Naive thymus-derived CD4-positive, alpha-beta T cell (primary cell): ENCODE measurements at places on chromosomes 11 and 22. TPM values are rescaled to one million over a fixed set of nuclear protein-coding genes. Genes with fewer than 3 reads are reported as not detected.

- no peak for DNase-seq
Observed at GRCh38 chr22:41407433-41407832, 25.7 kb downstream of the TEF start.

DNA sequence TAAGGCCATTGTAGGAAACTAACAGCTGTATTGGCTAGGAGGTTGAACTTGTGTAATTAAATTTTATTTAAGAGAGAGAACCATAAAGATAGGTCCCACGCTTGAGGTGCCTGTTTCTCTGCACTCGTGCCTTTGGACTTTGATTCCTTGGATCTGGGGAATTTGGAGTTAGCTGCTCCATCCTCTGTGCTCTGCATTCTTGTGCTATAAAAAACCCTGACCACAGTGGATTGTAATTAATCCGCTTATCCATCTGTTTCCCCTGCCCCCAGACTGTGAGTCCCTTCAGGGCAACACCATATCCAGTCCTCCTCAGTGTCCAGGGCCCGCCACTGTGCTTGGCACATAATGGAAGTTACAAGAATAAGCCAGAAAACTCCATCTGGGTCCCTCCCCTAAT, 169.8 kb downstream of the SPON1 start:
- no peak for DNase-seq

DNA sequence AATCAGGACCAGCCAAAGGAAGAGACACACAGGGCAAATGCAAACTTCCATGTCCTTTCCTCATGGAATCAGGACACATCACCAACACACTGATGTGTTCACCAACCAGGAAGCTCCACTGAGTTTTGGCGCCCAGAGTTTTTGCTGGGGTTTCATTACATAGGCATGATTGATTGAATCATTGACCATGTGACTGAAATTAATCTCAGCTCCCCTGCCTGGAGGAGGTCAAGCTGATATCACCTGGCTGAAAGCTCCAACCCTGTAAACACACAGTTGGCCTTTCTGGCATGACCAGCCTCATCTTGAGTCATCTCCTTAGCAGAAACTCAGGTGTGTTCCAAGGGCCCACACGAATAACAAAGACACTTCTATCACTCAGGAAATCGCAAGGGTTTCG, 133.2 kb downstream of the TRIM29 start:
- no peak for DNase-seq

- no peak for DNase-seq
Observed at GRCh38 chr22:39820256-39820655, 73.3 kb downstream of the ENTHD1 start.

DNA sequence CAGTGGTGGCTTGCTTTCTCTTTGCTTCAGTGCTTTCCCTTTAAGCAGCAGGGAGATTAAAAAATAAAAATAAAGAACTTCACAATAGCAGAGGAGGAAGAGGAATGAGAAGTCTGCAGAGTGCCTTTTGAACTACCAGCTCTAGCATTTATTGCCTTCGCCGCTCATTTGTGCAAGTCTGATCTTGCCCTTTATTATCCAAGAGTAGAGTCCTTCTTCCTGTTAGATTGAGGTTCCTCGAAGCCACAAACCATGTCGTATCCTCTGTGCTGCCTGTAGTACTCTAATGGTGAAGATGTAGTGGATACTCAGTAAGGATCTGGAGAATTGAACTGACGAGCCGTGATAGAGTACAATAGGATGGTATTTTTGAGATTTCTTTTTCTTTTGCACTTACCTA, 101.2 kb upstream of the RAG2 start:
- DNase-seq = no peak

DNA sequence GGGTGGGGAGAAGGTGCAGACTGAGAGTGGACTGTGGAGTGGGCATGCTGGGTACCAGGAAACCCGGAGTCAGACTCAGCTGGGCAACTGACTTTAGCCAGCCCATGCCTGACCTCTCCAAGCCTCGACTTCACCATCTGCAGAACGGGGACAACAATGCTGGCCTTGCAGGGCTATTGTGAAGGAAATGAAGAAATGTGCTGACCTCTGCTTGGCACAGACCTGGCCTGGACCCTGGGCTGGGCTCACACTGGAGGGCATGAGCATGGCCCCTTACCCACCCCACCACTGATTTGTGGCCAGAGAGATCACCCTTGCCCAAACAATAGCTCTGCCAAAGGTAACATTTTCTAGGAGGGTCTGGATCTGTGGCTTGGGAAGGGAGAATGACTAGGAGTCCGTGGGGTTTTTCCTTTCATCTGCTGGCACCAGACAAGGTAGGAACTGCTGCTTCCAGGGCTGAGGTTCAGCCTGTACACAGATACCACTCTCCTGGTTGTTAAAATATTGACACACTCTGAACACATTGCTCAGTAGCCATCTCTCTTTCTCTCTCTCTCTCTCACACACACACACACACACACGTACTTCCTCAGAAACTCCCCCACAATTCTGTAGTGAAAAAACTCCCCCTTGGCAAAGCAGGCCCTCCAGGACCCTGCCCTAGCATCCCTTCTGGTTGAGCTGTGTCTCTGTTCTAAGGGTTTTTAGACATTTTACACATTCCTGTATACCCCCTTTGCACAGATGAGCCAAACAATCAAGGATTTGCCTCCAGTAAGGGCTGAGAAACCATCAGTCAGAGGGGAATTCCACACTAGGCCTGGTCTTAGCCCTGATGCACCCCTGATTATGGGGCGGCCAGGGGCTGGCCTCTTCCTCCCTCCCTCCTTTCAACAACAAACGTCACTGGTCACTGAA, 1.0 kb downstream of the MOGAT2 start:
- DNase-seq = no peak

GRCh38 chr11:69243496-69244200, 50.3 kb upstream of the MYEOV start:
- no peak for DNase-seq

DNA sequence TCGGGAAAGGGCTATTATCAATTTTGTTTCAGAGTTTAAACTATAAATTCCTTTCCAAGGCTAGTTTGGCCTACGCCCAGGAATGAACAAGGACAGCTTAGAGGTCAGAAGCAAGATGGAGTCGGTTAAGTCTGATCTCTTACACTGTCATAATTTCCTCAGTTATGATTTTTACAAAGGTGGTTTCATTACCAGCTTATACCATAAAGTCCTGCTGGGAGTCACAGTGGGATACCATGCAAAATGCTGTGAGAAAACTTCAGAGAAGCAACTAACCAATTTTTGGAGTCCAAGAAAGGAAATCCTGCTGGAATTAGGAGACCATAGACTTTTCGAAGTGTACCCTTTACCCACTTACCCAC, 17.4 kb upstream of the ZC3H12C start:
- DNase-seq = no peak

DNA sequence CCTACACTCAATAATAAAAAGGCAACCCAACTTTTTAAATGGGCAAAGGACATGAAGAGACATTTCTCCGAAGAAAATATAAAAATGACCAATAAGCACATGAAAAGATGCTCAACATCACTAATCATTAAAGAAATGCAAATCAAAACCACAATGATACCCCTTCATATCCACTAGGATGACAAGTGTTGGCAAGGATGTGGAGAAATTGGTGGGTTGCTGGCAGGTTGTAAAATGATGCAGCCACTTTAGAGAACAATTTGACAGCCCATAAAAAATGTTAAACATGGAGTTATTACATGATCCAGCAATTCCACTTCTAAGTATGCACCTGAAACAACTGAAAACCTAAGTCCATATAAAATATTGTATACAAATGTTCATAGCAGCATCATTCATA, 73.2 kb upstream of the LMO2 start:
- no peak for DNase-seq

DNA sequence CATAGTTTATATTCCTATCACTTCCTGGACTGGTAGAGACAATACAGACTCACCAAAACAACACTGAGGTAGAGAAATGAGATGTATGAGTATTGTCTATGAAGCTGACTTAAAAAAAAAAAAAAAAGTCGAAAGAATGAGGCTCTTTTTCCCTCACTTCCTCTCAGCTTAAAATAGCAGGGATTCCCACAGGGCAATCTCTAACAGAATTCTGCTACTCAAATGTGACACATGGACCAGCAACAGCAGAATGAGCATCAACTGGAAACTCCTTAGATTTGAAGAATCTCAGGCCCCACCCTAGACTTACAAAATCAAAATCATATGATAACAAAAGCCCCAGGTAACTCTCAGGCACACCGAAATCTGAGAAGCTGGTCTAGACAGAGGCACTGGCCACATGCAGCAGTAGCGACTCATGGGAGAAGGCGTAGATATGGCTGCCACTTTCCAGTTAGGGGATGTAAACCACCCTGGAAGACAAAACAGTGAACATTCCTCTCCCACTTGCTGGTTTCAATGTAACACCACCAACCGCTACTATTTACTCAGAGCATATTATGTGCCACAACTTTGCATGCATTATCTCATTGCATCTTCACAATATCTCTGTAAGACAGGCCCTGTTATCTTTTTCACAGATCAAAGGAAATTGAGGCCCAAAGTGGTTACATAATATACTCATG, 128.0 kb downstream of the RBFOX2 start:
- peak; percentile 17 for DNase-seq

Gene ARHGAP8
- total RNA-seq = 1.5 TPM

Gene CARD18
- total RNA-seq = not detected

Gene BTG4
- total RNA-seq = not detected in 2 replicates

Gene CREB3L1
- total RNA-seq = not detected

Gene ZNF70
- total RNA-seq = 4.0 TPM

Gene RRP8
- total RNA-seq = 37.9 TPM

Gene C11orf16
- total RNA-seq = not detected

Gene GLB1L2
- total RNA-seq = 2.4 and 3.0 TPM in 2 replicates
